Esophagus muscularis mucosa (tissue), 4 donors: ENCODE measurements at places on chromosomes 2 and 18. TPM values are rescaled to one million over a fixed set of nuclear protein-coding genes. Genes with fewer than 3 reads are reported as not detected.

ABCB11 gene
- not detected for total RNA-seq

NAT8 gene
- total RNA-seq: not detected

GRCh38 chr2:106991866-106992265, 105.9 kb upstream of the ST6GAL2 start:
- H3K36me3 ChIP-seq: no peaks in the 10 kb centered on the region
- H3K4me3 ChIP-seq: no peak overlapping the region
- no peaks in the 10 kb centered on the region for H3K27me3 ChIP-seq
- H3K4me1 ChIP-seq: peaks cover 18% of the 10 kb centered on the region

ICA1L gene
- 9.6 TPM for total RNA-seq

- DNase-seq: no peak
- H3K27ac ChIP-seq: no peak overlapping the region
- no peak overlapping the region for H3K4me3 ChIP-seq
- H3K4me1 ChIP-seq: no peaks in the 10 kb centered on the region
Observed at GRCh38 chr2:147826278-147827087, 18.3 kb upstream of the ACVR2A start.

DNA sequence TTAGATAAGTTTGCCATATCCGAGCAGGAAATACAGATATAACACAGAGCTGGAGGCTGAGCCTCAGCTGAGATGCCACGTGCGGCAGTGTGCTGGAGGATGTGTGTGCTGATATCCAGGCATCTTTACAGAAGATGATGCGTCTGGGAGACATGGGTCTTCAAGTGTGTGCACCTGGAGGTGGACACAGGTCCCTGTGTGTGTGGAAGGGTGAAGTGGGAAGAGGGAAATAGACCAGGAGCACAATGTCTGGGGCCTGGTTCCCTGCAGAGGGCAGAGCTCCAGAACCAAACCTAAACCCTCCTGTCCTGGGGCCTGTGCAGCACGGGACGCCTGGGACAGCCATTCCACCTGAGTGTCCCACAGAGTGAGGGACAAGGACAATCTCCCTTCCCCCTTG, 180.3 kb upstream of the RAB12 start:
- H3K36me3 ChIP-seq: no peaks in the 10 kb centered on the region
- no peak overlapping the region for H3K27ac ChIP-seq
- no peaks in the 10 kb centered on the region for H3K4me1 ChIP-seq
- no peak overlapping the region for H3K4me3 ChIP-seq

DNA sequence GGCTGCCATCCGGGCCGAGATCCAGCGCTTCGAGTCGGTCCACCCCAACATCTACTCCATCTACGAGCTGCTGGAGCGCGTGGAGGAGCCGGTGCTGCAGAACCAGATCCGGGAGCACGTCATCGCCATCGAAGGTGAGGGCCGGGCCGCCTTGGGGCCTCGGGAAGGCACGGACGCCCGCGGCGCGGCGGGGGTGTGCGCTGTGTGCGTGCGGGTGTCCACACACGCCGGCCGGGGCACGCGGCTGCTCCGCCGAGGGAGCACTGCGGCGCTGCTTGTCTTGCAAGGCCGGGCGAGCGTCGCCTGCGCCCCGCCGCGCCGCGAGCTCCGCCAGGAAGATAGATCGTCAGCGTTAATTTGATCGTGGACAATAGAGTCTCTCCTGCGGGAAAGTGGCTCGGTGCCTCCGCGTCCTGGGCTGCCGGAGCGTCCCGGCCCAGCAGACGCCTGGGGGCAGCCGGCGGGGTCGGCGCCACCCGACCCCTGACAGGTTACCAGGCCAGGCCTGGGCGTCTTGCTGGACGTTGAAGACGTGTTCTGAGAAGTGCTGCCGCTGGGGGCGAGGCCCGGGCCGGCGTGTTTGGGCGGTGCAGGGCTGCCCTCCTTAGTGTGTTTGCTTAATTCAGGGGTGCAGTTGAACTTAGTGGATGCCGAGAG, 1.0 kb downstream of the AGAP1 start:
- no peaks in the 10 kb centered on the region for H3K27me3 ChIP-seq
- H3K27ac ChIP-seq: peak overlapping the region; percentile 44
- no peaks in the 10 kb centered on the region for H3K36me3 ChIP-seq

DNA sequence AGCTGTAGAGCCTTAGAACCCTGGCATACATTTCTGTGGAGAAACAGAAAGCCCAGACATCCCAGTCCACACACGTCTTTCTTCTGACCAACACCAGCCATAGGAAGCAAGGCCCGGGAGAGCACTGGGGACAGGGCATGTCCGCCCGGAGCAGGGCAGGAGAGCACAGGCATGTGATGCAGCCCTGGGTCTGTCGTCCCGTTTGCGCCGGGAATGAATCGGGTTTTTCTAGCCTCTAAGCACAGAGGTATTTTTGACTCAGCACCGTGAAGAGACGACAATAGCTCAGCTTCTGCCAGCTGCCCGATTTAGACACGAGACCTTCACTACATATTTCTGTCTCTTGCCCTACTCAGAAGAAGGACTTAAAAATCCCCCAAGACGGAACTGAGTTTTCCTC, 7.3 kb upstream of the AMMECR1L start:
- H3K4me1 ChIP-seq: peaks cover 5% of the 10 kb centered on the region
- no peak for DNase-seq
- H3K36me3 ChIP-seq: no peaks in the 10 kb centered on the region
- H3K27me3 ChIP-seq: no peaks in the 10 kb centered on the region

GRCh38 chr2:212147921-212148513, 390.6 kb downstream of the ERBB4 start:
- no peaks in the 10 kb centered on the region for H3K36me3 ChIP-seq
- H3K27me3 ChIP-seq: no peaks in the 10 kb centered on the region
- H3K27ac ChIP-seq: no peak overlapping the region
- H3K4me1 ChIP-seq: no peaks in the 10 kb centered on the region

TRAPPC8 gene
- 35.0 TPM for total RNA-seq

DNA sequence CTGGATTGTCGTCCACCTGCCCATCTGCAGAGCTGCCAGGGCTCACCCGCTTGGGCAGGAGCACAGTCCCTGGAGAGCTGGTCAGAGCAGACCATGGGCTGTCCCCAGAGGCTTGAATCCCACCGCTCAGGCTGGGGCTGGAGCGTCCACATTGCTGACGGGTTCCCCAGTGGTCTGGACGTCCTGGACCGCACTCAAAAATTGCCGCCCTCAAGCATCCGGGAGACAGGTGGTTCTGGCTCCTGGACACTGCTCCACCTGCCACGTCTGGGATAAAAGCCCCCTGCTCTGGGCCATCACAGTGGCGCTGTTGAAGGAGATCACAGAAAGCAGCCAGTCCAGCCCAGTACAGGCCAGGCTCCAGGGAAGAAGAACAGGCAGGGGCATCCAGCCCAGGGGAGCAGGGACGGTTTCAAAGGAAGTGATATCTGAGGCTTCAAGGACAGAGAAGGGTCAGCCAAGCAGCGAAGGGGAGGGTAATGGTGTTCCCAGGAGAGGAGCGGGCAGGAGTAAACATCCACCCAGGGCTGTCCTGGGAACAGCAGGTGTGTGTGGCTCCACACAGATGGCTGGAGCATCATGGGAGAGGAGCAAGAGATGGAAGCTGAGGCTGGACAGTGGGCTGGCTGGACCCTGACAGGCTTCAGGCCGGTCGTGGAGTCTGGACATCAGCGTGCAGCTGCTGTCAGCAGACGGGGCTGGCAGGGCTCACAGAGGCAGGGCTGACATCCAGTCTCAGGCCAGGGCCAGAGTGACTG, 21.9 kb upstream of the ID2 start:
- H3K4me1 ChIP-seq: peaks cover 18% of the 10 kb centered on the region
- no peaks in the 10 kb centered on the region for H3K36me3 ChIP-seq
- H3K27me3 ChIP-seq: no peaks in the 10 kb centered on the region
- no peak overlapping the region for H3K4me3 ChIP-seq

GRCh38 chr2:55903727-55904126, 19.9 kb downstream of the EFEMP1 start:
- H3K27ac ChIP-seq: no peak overlapping the region
- DNase-seq: no peak
- H3K36me3 ChIP-seq: no peaks in the 10 kb centered on the region
- H3K4me3 ChIP-seq: no peak overlapping the region
- no peaks in the 10 kb centered on the region for H3K4me1 ChIP-seq
- no peaks in the 10 kb centered on the region for H3K27me3 ChIP-seq

DNA sequence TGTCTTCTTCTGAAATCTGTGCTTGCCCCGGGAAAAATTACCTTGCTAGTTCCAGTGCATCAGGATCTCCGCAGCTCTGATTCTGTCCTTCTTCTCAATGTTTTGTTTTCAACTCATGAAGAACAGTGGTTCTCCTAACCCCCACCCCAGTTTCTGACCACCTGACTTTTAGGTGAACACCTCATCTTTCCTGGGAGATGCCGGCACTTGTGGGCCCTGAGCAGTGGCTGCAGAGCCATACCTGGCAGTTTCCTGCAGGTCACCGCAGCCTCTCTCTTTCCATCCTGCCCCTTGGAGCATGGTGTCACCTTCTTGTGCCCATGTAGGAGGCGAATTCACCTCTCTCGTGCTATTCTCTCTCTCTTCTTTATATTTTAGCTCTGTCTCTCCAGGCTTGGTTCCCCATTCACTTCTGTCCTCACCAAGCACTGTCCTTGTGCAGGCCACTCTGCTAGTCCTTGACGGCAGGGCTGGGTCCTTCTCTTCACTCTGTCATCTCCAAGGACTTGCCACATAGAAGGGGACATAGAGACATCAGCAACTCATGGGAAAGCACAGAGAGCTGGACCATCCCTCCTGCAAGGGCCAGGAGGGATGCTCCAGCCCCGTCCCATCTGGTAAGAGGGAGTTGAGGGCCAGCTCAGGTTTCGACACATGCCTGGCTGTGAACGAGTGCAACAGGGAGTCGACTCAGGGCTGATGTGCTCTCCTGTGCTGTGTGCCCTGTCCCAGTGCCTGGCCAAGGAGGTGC, 59.1 kb downstream of the DDX1 start:
- no peak overlapping the region for H3K4me3 ChIP-seq
- H3K4me1 ChIP-seq: no peaks in the 10 kb centered on the region
- no peak overlapping the region for H3K27ac ChIP-seq
- DNase-seq: peak; percentile 62
- no peaks in the 10 kb centered on the region for H3K27me3 ChIP-seq

GRCh38 chr2:225236769-225237323, 162.7 kb upstream of the NYAP2 start:
- H3K36me3 ChIP-seq: no peaks in the 10 kb centered on the region
- no peaks in the 10 kb centered on the region for H3K27me3 ChIP-seq
- no peak overlapping the region for H3K27ac ChIP-seq
- DNase-seq: no peak

DNA sequence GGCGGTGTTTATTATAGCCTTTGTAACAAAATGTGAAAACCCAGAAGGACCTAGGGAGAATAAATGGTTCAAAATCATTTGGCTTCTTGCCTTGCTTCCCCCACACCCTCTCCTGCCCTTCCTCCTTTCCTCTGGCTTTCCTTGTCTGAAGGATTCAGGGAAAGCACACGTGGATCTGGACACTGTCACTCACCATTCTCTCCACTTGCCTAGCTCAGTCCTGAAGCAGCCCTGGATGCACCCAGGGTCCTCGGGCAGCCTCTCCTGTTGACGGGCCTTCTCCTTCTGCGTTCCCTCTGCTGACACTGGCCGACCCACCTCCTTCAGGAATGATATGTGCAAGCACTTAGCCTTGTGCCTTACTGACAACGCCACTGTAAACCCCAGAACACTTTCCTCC, 68.4 kb downstream of the FAM210A start:
- DNase-seq: no peak
- no peak overlapping the region for H3K4me3 ChIP-seq
- peaks cover 45% of the 10 kb centered on the region for H3K4me1 ChIP-seq
- H3K27me3 ChIP-seq: no peaks in the 10 kb centered on the region
